AG20443 (cell line): ENCODE measurements at places on chromosomes 2 and 18.

GRCh38 chr2:171789956-171790355 lies 102.7 kb downstream of the DYNC1I2 start:
- no peak for DNase-seq

- no peak for DNase-seq
Measured at GRCh38 chr2:197673106-197673505, 2.3 kb downstream of the RFTN2 start.

DNA sequence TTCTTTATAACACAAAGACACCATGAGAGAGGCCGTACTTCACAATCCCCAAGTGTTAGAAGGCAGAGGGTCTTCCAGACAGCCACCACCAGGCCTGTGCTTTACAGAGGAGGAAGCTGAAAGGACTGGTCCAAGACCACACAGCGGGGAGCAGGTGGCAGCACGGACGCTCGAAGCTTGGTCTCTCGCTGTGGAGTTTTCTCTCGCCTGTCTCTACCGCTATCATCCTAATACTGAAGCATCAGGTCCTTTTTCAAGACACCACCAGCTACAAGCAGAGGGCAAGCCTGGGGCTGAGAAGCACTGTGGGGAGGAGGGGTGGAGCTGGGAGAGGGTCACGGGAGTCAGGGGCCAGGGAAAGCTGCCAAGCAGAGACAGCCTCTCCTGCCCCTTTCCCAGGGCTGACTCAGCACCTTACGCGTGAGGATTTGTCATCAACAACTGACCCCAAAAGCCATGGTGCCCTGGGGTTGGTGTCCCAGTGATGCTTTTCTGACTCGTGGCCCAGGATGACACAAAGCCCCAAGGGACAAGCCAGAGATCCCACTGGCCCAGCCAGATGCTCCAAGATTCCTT lies 31.9 kb upstream of the FOSL2 start:
- peak; percentile 32 for DNase-seq

DNA sequence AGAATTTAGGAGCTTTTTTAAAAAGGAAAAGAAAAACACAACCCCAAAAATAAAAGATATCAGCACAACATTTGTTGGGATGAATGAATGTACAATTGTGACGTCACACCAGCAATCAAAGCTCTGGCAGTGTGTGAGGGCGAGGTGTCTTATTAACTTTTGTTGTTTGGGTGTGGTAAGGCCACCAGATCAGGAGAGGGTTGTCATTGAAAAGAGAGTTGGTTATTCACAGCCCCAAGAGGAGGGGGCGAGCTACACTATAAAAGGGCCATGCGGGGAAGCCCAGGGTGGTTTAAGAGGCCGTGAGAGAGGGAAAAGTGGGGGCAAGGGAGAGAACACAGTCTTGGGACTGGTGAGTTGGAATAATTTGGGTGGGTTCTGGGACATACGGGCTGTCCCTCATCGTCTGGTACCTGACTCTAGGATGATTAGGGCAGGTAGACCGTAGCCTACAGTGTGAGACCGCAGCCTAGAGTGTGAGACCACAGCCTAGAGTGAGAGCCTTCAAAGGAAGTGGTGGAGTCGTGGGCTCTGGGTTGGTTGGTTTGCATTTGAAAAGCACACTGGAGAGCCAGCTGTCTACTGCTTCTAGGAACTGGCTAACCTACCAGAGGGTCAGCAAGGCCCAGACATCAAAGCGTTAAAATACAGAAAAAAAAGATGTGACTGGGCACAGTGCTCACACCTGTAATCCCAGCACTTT lies 128.4 kb downstream of the INO80D start:
- no peak for DNase-seq

DNA sequence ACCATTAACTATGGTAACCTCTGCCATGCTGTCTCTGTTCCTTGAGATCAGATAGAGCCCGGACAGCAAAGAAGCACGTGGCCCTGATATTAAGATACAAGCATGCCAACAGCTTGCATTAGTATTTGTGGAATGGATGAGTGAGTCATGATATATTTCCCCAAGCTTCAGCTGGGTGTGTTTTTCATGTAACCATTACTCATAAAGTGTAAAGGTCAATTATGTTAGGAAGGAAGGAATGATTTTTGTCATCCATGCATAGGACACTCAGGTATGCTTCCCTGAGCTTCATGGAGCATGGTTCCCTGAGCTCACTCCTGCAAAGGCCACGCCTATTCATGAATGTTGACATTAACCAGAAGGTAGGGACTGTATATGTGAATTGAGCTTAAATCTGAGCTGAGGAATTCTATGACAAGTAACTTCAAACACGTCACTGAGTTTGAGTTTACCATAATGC lies 74.6 kb downstream of the ARL4C start:
- DNase-seq: peak; percentile 85

GRCh38 chr2:207768168-207768865 lies 1.4 kb downstream of the FZD5 start:
- DNase-seq: peak; percentile 52

- DNase-seq: no peak
Measured at GRCh38 chr18:8695932-8696517, 9.3 kb upstream of the MTCL1 start.

DNA sequence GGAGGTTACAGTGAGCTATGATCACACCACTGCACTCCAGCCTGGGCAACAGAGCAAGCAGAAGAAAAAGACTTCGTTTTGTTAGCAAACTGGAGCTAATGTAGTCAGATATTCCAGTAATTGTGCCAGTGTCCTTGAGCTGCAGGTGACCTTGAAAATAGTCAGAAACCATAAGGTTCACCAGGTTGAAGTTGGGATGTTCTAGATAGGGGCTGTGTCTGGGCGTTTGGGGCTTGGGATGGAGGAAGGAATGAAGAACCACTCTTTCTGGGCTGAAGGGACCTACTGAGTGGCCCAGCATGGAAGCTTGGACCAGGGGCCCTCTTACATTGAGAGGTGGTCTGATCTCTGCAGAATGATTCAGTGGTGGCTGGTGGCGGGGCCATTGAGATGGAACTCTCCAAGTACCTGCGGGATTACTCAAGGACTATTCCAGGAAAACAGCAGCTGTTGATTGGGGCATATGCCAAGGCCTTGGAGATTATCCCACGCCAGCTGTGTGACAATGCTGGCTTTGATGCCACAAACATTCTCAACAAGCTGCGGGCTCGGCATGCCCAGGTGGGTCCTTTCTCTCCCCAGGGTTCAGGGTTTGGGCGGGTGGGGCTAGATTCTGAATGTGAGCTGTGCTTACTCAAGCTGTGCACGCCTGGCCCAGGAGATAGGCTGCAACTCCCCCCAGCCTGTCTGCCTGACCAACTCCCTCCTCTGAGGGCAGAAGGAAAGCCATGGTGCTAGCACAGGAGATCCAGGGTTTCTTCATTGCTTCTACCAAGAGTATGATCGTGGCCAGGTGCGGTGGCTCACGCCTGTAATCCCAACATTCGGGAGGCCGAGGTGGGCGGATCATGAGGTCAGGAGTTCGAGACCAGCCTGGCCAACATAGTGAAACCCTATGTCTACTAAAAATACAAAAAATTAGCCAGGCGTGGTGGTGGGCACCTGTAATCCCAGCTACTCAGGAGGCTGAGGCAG lies 17.1 kb downstream of the CCT7 start:
- no peak for DNase-seq

DNA sequence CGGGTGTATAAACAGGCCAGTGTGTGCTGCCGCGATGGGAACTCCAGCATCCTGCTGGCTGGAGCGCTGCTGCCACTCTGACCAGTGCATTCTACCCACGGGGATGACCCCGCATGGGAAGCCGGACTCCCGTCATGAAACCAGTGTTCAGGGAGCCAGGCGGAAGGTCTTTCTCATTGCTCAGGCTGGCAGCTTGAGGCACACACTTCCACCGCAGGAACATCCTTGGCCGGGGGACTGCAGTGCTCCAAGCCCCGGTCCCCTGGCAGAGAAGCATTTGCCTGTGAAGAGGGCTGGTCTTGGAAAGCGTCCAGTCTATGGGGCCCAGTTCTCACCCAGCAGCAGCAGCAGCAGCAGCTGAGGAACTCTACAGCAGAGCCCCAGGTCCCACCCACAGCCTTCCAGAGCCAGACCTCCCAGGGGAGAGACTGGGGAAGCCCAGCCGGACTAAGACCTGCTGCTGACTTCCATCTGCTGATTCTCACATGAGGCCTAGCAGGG lies 235.9 kb downstream of the KLHL29 start:
- no peak for DNase-seq

- DNase-seq: peak; percentile 14
Measured at GRCh38 chr2:166417669-166418068, 41.9 kb upstream of the SCN9A start.

DNA sequence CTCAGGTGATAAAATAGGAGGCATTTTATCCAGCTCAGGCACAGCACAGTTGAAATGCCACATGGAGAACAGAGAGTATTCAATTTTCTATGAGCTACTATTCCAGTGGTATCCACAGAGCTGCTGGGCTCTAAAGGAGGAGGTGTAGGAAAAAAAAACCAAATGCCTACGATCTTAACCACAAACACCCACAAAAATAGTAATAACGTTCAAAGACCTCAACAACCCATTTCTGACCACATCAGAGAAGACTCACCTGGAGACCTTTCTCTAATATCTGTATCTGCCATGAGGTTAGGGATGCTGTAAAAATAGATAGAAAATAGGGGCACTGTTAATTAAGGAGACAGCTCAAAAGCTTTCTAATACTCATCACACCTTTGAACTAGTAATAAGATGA lies 294.6 kb upstream of the PARD3B start:
- no peak for DNase-seq

DNA sequence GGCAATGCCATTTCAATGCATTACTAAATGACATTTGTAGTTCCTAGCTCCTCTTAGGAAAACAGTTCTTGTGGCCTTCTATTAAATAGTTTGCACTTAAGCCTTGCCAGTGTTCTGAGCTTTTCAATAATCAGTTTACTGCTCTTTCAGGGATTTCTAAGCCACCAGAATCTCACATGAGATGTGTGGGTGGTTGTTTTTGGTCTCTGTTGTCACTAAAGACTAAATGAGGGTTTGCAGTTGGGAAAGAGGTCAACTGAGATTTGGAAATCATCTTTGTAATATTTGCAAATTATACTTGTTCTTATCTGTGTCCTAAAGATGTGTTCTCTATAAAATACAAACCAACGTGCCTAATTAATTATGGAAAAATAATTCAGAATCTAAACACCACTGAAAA lies 45.3 kb downstream of the HADHB start:
- no peak for DNase-seq

GRCh38 chr2:202479090-202479489 lies 103.0 kb downstream of the BMPR2 start:
- no peak for DNase-seq
